ENCODE measurements at places on chromosomes 16 and 17.

DNA sequence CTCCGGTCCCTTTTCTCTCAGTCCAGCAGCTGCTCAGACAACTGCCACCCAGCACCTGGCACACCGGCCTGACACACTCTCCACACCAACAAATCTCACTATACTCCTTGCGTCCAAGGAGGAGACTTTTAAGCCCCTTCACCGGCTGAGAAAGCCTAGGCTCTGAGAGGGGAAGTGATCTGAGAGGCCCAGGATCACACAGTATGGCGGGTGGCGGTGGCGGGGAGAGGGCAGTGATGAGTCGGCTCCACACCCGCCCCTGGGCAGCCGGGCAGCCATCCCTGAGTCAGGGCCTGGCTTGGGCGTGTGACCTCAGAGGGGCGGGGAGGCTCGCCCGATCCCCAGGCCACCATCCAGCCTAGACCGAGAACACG is 569 bp downstream of the FLII start:
- no peak for DNase-seq

DNA sequence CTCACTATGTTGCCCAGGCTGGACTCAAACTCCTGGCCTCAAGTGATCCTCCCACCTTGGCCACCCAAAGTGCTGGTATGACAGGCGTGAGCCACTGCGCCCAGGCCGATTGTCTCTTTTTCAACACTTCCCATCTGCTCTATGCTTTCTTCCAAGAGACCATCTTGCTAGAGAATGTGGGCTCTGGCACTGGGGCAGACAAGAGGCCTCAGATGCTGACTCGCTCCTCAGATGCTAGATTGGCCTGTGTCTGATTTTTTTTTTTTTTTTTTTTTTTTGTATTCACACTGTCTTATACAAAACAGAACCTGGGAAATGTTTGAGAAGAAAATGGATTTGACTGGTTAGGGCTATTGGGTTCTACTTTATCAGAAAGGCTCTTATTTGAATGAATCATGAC is 58.2 kb downstream of the CYB5D2 start:
- no peak for DNase-seq

DNA sequence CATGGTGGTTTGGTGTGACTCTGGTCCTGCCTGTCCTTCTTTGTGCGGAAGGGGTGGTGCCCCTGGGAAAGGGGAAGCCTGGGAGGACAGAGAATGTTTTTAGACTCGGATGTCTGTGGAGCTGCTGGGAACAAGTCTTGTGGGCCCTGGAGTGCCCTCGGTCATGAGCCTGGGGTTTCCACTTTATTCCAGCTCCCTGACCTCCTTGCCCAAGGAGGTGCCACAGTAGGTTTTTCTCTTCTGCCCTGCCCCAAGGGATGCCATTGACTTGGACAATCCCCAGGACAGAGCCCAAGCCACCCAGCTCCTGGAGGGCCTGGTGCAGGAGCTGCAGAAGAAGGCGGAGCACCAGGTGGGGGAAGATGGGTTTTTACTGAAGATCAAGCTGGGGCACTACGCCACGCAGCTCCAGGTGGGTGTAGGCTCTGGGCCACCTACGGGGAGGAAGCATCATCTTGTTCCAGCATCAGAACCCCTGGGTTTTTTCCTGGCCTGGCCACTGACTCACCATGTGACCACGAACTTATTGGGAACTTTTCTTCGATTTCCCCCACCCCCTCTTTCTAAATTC is 1.4 kb downstream of the STAT5A start:
- DNase-seq = no peak

GRCh38 chr17:63686138-63686685 is 13.7 kb downstream of the LIMD2 start:
- DNase-seq = no peak

DNA sequence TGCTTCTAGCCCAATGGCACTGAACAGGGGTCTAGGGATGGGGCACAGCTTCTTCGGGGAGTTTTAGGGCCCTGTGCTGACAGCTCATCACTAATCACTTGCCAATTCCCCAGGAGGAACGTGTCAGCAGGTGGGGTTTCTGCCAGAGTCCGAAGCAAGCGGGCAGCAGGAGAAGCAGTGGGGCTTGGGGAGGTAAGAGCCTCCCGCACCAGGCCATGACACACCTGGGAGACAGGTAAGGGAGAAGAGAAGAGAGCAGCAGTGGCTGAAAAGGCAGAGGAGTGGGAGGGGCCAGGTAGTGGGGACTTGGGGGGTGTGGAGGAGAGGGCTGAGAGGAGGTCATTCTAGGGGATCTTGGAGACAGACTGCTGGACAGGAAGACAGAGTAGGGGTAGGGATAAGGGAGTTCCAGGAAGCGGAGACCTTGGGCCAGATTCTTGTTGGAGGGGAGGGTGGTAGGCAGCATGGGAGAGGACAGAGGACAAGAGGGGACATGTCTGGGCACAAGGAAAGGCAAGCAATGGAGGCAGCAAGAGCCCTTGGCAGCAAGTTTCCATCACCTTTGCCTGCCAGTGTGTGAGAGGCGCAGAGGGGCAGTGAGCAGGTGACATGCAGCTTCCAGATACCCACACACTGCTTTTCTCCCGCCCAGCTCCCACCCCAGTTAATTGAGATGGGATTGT is 4.9 kb downstream of the PHOSPHO1 start:
- no peak for DNase-seq

DNA sequence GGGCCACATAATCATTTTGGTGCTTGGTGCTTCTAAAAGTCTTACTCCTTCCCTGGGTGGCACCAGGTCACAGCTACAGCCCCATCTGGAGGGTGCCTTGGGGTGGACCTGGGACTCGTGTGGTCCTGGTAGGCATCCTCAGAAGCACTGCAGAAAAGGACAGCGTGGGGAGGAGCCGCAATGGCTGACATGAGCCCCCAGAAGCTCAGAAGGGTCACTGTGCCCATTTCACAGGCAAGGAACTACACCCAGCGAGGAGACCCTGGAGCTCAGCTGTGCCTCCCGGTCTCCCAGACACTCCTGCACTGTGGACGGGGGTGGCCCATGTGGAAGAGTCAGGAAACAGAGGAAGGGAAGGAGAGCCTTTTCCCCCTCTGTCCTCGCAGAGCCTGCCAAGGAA is 26.4 kb downstream of the C17orf100 start:
- DNase-seq = no peak

DNA sequence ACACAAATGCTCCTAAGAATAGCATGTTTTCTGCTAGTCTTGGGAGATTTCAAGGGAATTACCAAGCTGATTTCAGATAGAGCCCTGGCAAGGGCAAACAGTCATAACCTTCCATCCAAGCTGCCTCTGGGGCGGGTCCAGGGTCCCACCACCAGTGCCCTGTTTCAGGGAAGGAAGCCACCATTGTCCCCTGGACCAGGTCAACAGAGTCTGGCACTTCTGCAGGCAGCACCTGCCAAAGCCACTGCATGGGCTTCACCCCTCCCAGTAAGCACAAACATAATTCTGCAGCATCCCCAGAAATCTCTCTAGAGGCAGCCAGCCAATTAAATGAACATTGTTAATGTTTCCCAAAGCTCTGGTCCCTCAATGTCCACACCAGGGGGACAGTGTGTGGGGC is 143.0 kb downstream of the SALL1 start:
- DNase-seq = no peak
